ENCODE measurements at places on chromosomes 6 and 20.
A peak's percentile ranks its signal among the peaks of the same experiment; 100 is the strongest.

GRCh38 chr6:130708338-130708737 lies 118.9 kb upstream of the SMLR1 start:
- no peak for DNase-seq

DNA sequence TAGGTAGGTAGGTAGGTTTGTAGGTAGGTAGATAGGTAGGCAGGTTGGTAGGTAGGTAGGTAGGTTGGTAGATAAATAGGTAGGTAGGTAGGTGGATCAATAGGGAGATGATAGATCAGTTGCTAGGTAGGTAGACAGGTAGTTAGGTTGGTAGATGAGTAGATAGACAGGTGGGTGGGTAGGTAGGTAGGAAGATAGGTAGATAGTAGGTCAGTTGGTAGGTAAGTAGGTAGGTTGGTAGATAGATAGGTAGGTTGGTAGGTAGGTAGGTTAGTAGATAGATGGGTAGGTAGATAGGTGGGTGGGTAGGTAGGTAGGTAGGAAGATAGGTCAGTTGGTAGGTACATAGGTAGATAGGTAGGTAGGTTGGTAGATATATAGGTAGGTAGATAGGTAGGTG lies 72.0 kb upstream of the PDE10A start:
- no peak for DNase-seq

DNA sequence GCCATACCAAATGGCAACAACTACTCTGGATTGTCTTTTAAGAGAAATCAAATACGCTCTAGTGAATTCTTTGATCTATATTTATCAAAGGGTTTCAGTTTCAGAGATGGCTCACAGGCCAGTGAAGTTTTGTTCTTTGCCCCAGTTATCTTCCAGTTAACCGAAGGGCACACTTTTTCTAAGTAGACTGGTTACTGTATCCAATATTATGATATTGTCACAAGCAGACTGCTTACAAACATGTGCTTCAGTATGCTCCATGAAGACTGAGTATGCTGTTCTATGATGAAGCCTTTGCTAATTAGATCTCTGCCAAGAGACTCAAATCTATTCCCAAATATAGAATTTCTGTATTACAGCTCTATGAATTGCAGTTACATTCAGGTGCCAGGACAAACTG lies 181.1 kb downstream of the REV3L start:
- DNase-seq, result no peak

- no peak for DNase-seq
These were observed 22.2 kb downstream of the PTPRK start for GRCh38 chr6:128498234-128498633.

DNA sequence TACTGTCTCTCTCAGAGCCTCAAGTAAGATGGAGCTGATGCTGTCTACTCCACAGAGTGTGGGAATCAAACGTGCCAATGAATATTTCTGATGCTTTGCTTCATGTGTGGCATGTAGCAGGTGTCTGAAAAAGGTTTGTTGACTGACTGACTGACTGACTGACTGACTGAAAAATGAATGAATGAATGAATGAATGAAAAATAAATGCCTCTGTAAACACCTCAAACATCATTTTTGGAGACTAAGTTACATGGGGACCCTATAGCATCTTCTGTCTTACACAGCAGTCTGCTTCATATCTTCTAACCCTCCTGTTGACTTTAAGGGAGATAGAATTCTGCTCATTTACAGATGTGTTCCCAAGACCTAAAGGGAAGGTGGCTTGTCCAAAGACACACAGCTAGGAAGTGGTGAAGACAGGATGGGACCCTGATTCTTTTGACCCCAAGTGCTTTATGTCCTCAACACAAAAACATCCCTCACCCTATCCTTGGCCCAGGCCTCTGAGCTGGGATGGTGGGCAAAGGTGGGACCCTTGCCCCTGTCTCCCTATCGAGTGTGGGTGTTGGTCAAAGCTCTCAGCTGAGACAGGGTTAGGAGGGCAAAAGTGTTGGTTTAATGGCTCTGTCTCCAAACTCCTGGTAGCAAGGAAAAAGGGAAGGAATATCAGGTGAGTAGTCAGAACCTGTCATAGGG lies 104.4 kb downstream of the TOX2 start:
- DNase-seq, result no peak

GRCh38 chr6:41455818-41456217 lies 90.4 kb upstream of the FOXP4 start:
- no peak for DNase-seq

DNA sequence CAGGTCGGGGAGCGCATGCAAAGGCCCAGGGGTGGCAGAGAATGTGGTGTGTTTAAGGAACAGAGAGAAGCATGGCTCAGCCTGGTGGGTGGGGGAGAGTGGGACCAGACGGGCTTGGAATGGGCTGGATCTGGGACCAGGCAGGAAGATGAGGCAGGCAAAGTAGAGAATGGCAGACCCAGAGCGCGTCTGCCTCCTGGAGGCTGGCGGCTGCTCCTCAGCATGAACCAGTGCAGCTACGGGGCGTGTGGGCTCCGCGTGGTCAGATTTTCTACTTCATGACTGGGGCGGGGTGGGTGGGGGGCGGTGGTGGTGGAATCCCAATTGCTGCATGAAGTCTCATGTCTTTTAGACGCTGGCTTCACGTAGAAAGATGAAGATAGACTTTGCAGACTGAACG lies 135.6 kb downstream of the TFAP2C start:
- DNase-seq, result no peak

GRCh38 chr6:113377362-113377942 lies 479.7 kb upstream of the MARCKS start:
- no peak for DNase-seq

DNA sequence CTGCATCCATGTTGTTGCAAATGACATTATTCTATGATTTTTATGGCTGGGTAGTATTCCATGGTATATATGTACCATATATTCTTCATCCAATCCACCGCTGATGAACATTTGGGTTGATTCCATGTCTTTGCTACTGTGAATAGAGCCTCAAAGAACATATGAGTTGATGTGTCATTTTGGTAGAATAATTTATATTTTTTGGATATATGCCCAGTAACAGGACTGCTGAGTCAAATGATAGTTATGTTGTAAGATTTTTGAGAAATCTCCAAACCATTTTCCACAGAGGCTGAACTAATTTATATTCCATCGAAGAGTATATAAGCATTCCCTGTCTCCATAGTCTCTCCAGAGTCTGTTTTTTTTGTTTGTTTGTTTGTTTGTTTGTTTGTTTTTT lies 1373.5 kb downstream of the GRIK2 start:
- DNase-seq, result no peak

DNA sequence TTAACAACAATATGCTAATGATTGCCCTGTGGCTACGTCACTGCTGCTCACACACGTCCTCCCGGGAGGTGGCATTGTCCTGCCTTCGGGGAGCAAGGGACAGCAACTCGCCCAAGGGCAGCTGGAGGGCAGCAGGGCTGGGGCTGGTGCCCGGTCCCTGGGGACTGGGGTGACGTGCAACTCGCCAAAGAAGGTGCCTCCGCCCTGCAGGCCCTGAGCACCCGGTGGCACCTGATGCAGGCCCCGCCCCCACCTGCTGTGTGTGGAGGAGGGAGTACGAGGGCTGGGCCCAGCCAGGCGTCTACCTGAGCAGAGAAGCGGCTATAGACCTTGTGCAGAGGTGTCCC lies 64.8 kb upstream of the SLCO4A1 start:
- no peak for DNase-seq

GRCh38 chr6:27867945-27868300 lies 44.3 kb downstream of the OR2B2 start:
- no peak for DNase-seq

- no peak for DNase-seq
These were observed 316.6 kb downstream of the THBS2 start for GRCh38 chr6:168937054-168937453.

DNA sequence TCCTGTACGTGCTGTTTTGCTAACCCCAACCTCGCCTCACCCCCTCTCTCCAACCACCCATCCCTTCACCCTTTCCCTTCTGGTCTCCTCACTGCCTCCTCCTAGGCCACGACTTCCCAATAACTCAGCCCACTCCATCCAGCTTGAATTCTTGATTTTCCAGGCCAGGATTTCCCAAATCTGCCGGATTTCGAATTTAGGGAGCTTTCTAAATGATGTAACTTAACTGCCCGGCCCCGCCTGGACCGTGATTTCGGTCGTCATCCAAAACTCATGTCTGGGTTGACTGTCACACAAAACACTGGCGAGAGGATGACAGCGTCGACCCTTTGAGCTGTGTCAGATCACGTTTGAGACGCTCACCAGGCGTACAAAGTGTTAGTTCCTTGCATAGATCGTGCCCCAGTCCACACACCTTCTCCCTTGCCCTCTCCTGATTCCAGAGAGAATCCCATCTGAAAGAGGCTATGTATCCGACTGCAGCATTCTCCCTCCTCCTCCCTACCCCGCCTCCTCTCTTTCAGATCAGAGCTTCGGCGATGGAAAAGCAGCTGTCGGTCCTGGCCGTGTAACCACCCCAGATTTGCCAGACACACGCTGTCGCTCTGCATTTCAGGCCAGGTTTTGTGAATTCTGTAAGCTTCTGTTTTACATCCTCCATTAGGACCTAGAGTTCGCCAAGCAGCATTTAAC lies 168.2 kb downstream of the GPX5 start:
- no peak for DNase-seq

DNA sequence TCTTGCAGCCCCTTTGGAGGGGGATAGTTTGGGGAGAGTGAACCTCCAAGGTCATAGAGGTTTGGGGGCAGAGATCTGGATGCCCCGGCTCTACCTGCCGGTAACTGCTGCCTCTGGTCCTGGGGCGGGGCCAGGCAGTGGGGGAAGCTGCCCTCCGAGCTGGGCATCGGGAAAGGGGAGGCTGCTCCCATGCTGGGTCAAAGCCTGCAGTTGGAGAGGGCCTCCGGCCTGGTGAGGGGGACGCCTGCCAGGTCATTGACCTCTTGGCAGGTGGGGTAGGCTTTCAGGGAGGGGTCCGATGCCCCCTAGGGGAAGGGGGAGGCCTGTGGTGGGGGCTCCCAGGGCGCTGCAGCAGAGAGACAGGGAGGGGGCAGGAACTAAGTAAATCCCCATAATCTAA lies 7.1 kb downstream of the COL11A2 start:
- no peak for DNase-seq

- no peak for DNase-seq
These were observed 51.1 kb downstream of the EIF2S2 start for GRCh38 chr20:34060970-34061369.

DNA sequence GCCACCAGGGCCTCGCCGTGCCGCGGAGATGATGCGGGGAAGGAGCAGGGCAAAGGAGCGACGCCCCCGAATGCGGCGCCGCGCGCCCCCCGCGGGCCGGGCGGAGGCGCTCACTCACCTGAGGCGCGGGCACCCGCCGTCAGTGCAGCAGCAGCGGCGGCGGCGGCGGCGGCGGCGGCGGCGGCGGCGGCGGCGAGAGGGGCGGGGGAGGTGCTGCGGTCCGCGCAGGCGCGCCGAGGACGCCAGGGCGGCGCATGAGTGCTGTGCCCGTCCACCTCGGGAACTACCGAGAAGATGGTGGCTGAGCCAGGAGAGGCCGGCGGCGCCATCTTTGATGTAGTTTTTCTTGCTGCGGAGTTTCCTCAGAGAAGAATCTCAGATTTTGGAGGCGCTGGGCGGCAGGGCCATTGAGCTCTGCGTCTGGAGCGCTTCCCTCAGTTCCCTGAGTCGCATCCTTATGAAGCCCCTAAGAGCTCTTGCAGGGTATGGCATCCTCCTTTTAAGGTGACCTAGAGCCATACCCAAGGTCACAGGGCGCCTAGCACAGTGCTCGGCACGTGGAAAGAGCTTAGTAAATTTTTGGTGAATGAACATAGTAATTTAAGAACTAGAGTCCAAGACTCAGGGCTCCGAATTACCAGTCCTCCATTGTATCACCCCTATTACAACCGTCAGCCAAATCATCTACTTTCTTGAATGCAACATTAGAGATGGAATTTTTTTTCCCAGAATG lies at the start of gene NDRG3:
TSS of gene NDRG3 (minus strand) at position 164 of the 733 bp plus-strand sequence. CDS start 24,355 bp downstream, outside the sequence.
- peak; percentile 97 for DNase-seq
